ENCODE measurements at places on chromosomes 13 and 19.

DNA sequence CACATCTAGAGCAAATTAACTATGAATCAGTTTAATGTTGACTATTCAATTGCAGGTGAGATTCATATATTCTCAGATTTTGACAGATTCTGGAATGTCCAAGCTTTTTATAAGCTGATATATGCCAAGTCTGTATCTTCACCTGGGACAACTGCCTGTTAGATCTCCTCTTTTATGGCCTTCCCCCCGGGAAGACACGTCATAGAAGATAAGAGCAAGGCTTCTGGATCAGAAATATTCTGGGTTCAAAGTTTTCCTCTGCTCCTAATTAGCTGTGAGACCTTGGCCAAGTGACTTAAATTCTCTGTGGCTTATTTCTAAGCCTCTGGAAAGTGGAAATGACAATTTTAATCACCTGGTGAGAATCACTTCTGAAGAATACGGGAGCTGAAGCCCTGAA is 187.5 kb downstream of the OXGR1 start:
- DNase-seq, result no peak

GRCh38 chr13:98429977-98430736 is 146.8 kb downstream of the STK24 start:
- no peak for DNase-seq

DNA sequence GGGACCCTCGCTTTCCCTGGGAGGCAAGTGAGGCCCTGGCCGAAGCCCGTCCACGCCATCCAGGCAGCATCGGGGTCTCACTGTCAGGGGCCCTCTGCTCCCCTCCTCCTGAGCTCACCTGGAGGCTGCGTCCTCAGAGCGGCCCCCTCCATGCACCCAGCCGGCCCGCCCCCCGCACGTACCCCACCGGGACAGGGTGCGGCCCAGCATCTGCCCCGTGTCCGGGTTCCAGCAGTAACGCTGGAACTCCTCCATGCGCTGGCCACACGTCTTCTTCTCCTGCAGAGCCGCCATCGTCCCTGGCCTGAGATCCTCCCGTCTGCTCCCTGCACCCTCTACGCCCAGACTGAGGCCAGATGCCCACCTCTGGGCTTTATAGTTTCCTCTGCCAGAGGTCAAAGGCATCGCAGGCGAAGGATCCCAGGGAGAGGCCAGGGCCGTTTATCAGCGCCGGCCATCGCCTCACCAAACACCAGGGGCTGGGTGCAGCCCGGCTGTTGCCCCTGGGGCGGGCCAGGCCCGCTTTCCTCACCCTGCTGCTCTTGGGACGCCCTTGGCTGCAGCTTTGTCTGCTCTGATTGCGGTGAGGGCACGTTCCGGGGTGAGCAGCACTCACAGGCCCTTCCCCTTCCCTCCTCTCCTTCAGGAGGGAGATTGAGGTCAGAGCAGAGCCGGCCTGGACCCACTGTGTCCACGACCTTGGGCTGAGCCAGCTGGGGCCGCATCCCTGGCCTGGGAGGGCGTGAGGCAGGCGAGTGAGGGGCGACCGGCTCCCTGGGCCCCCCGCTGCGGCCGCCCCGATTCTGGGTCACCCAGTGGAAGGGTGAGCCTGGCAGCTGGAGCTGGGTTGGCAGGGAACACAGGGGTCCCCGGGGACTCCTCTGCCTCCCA is at the start of gene ATP4B:
ATP4B (minus strand) TSS at position 348 of the 891 bp plus-strand sequence; CDS start at position 294, 54 bp downstream.
- DNase-seq, result no peak

GRCh38 chr13:35797991-35798390 is 321.5 kb upstream of the MAB21L1 start:
- DNase-seq, result peak; percentile 81

GRCh38 chr19:49359851-49360820 is 2.1 kb downstream of the TEAD2 start:
- DNase-seq, result no peak

- DNase-seq, result no peak
These were observed 663 bp downstream of the SLITRK6 start for GRCh38 chr13:85798556-85798955.

- no peak for DNase-seq
These were observed 13.6 kb upstream of the FCHO1 start for GRCh38 chr19:17737690-17738153.

GRCh38 chr13:99303863-99304521 is 3.2 kb downstream of the GPR183 start:
- no peak for DNase-seq

GRCh38 chr19:58372311-58373133 is 8.3 kb downstream of the ZNF837 start:
- DNase-seq, result no peak
